ENCODE measurements at places on chromosomes 3 and 15.

DNA sequence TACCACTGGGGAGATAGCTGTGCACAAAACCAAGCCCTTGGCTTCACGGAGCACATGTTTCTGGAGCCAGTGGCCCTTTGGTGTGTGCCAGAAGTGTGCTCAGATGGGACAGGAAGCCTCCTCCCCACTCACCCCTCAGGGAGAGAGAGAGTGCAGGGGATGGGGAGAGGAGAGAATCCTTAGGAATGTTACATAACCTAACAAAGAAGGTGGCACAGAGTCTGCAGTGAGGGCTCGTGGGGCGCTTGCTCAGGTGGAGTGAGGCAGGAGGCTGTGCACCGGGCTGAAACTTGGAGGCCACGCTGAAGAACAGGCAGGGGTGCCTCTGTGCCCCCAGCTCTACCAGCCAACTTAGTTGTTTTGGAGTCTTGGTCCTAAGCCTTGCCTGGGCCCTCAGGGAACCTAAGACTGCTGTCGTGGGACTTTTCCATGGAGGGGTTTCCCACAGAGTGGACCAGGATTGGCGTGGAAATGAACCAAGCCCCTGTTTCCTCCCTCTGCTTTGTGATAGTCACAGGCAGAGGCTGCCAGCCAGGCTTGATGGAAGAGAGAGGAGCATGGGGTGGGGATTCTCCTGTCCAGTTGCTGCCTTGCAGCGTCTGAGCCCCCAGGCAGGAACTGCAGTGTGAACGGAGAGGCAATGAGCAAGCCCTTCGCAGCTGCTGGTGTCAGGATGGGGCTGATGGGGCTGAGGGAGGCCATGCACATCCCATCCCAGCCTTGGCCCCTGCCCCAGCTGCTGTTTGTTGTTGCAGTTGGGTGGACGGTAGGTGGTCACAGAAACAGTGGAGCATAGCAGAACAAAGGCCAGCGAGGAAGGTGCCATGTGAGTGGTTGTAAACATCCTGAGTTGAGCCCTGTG, 32.7 kb downstream of the PDIA5 start:
- DNase-seq = no peak

DNA sequence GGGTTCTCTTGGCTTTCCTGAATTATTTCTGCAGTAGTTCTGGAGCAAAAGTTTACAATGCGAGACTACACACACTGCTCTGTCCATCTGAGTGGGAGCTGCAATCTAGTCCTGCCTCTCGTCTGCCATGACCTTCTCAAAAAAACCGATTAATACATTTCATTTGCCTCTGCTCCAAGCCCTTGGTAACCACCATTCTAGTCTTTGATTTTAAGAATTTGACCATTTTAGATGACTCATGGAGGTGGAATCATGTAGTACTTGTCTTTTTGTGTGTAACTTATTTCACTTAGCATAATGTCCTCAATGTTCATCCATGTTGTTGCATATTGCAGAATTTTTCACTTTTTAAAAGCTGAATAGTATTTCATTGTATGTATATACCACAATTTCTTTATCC, 356.9 kb downstream of the SV2B start:
- DNase-seq = no peak

- no peak for DNase-seq
These were observed 8.0 kb downstream of the HDDC3 start for GRCh38 chr15:90924375-90924774.

DNA sequence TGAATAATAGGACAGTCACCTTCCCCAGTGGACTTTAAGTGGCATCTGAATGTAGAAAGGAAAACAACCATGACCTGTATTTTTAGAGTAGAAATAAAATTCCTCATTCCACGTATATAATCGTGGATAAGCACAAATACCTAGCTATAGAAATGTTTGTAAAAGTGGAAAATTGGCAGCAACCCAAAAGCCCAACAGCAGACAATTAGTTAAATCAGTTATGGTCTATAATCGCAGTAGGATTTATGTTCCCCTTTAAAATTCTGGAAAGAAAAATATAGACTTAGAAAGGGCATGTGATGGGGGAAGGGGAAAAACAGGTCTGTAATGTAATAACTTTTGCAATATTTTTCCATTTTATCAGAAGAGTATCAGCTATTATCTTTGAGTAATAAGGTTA, 241.9 kb upstream of the ST8SIA2 start:
- no peak for DNase-seq

DNA sequence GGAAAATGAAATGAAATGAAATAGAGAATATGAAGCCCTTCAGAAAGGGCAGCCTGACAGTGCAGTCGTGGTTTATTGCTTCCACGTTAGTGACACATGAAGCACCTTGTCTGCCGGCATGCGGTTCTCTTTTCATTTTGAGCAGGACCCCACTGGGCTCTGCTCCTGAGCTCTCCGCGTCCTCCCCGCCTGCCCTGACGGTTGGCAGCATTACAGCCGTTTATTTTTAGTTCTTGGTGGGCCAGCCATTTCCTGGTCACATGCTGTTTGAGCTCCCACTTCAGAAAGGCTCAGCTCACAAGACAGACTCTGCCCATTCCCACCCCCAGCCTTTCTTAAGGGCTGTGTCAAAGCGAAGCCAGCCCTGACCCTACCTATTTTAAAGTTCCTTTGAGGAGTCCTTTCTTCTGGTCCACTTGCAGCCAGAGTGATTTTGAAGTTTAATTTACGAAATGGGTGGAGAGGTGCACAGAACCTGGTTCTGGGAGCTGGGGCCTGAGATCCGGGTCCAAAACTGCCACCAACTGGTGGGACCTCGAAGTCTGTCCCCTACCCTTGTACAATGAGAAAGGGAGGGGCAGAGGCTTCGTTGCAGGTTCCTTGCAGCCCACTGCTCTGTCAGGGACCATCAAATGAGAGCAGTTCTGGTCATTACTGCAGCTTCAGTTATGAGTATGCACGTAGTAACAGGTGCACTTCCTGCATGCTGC, 60.1 kb downstream of the MGLL start:
- peak; percentile 50 for DNase-seq

GRCh38 chr3:154590675-154591384, 160.8 kb upstream of the GPR149 start:
- no peak for DNase-seq

- DNase-seq = no peak
These were observed 37.9 kb downstream of the ANKDD1A start for GRCh38 chr15:64949383-64950186.

DNA sequence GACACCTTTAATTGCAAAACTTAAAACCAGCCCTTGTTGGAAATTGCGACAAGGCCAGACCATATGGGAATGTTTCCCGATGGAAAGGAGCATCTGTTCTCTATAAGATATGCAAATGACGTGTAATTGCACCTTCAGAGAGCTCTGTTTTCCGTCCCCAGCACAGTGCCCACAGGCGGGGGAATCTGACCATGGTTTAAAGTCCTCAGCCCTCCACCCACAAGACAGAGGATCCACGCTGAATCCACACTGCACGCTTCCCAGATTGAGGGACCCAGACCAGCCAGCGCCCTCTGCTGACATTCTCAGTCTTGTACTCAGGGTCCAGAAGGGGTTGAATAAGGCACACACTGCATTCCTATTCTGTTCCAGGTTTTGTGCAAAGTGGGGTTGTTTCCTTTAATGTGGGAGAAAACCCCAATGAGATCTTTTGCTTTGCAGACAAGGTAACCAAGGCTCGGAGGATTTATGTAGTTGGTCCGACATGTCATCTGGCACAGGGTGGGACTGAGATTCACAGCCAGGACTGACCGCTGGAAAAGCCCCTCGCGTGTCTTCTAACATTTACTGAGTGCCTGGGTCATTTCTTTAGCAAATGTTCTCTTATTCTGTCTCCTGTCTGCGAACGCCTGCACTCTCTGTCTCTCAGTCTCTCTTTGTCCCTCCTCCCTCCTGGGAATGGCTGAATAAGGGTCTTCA, 36.8 kb upstream of the KLHL25 start:
- peak; percentile 72 for DNase-seq

GRCh38 chr3:37945807-37946530, 44.6 kb upstream of the VILL start:
- no peak for DNase-seq

- peak; percentile 42 for DNase-seq
These were observed 40.3 kb downstream of the RGMA start for GRCh38 chr15:93048759-93049161.

DNA sequence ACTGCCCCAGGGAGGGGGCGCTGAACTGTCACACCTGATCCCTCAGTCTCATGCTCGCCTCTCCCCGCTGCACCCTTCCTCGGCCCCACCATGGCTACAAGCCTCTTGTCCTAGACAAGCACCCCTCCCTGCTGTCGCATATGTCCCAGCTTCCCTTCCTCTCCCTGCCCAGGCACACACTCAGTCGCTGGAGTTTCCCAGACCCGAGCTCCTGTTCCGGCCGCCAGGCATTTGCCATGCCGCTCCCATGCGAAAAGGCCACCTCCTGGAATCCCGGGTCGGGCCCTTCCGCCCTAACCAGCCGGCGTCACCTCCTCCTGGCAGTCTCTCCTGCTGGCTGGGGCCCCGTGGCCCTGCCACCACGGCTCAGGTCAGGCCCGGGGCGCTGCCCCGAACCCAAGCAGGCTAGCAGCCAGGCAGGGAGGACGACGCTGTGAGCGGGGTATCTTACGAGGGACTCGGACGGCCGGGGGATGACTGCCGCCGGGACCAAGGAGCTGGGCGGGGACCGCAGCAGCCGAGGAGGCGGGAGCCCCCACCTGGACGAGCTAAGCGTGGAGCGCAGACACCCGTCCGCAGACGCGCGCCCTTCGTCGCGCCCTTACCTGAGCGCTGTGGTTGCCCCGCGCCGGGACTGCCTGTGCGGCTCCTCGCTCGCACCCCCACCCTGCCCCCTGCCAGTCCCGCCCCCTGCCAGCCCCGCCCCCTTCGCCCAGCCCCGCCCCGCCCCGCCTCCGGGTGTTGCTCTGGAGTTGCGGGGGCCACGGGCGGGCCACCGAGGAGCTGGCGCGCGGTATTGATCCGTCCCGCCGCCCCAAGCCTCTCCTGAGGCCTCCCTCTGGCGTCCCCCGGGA, at the start of gene ALS2CL:
ALS2CL (minus strand) TSS at position 642 of the 854 bp plus-strand sequence. CDS start 4,239 bp downstream, outside the sequence.
- DNase-seq = no peak

GRCh38 chr3:190224863-190225692, 97.2 kb downstream of the CLDN1 start:
- DNase-seq = peak; percentile 50

DNA sequence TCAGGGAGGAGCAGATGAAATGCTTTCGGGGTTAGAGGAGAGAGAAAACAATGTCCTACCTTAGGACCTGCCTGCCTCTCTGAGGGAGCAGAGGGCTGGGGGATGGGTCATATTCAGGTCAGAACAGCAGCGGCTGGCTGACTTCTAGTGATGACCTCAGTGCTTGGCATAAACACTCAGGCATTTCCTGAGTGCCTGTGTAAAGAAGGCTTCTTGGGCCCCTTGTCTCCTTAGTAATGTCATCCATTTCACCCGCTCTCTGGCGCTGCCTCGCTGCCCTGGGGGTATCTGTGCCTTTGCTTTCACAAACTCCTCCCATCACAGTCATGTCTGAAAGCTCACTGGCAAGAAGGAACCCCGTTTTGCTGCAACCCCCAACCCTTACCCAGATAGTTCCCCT, 82.9 kb upstream of the GSK3B start:
- DNase-seq = no peak

- DNase-seq = no peak
These were observed 12.8 kb downstream of the SYNM start for GRCh38 chr15:99117563-99118257.

- DNase-seq = peak; percentile 21
These were observed 19.6 kb downstream of the CD86 start for GRCh38 chr3:122074621-122075265.

DNA sequence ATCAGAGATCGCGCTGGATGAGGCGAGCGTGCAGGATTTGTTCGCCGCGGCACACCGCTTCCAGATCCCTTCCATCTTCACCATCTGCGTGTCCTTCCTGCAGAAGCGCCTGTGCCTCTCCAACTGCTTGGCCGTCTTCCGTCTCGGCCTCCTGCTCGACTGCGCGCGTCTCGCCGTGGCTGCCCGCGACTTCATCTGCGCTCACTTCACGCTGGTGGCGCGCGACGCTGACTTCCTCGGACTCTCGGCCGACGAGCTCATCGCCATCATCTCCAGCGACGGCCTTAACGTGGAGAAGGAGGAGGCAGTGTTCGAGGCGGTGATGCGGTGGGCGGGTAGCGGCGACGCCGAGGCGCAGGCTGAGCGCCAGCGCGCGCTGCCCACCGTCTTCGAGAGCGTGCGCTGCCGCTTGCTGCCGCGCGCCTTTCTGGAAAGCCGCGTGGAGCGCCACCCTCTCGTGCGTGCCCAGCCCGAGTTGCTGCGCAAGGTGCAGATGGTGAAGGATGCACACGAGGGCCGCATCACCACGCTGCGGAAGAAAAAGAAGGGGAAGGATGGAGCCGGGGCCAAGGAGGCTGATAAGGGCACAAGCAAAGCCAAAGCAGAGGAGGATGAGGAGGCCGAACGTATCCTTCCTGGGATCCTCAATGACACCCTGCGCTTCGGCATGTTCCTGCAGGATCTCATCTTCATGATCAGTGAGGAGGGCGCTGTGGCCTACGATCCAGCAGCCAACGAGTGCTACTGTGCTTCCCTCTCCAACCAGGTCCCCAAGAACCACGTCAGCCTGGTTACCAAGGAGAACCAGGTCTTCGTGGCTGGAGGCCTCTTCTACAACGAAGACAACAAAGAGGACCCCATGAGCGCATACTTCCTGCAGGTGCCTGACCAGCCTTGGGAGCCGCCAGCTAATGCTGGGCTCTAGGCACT, 819 bp downstream of the KLHL40 start:
- no peak for DNase-seq

DNA sequence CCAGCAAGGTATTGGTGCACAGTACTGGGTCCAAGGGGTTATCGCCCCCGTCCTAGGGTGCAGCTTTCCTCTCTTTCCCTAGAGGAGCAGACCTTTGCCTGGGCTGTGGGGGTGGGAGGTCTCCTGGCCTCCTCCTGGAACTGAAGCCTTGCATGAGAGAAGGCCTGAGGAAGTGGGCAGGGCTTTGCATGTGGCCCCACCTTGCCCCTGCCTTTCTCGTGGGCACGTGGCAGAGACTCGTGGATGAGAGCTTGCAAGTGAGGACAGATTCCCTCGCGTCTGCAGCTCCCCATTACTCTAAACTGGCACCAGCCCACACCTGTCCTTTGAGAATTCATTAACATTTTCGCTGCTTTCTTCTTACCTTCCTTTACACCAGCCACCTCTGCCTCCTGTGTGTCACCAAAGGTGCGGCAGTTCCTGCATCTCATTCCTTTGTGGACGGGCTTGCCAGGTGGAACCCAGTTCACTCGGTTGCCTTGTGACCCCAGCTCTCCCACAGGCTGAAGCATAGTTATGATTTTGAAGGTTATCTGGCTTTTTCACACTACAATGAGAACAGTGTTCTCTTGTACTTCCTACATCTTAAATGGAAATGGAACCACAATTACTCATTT, 40.9 kb upstream of the NR2C2 start:
- no peak for DNase-seq

- DNase-seq = no peak
These were observed 1.1 kb upstream of the PPARG start for GRCh38 chr3:12287727-12288181.

DNA sequence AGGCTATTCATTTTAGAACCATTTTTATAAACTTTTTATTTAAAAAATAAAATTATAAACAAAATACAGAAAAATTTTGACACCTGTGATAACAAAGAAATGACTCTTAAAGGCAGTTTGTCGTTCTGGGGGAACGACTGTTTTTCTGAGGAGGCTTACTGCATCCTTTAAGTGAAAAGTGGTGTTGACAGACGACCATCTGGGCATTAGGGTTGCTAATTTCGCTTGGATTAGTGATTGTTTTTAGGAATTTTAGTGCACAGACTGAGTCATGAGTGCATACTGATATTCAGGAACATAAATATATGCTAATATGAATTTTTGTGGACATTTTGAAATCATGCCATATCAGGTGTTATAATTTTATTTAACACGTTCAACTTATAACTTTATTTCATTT, 28.5 kb downstream of the OSTN start:
- no peak for DNase-seq

GRCh38 chr3:15310491-15311370, 21.7 kb downstream of the SH3BP5 start:
- no peak for DNase-seq
